ENCODE measurements at places on chromosomes 7 and 10.

- no peak for DNase-seq
Observed at GRCh38 chr7:33702514-33703054, 202.8 kb upstream of the BMPER start.

DNA sequence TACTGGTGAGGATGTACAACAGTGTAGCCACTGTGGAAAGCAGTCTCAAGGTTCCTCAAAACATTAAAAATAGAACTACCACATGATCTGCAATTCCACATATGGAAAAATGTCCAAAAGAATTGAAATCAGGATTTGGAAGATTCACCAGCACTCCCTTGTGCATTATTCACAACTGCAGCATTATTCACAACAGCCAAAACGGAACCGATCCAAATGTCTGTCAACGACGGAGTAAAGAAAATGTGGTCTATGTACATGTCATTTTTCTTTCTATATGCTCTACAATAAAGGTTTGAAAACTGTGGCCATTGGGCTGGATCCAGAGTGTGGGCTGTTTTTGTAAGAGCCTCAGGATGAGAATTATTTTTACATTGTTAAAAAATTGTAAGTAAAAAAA, 1206.1 kb upstream of the CELF2 start:
- DNase-seq, result no peak

DNA sequence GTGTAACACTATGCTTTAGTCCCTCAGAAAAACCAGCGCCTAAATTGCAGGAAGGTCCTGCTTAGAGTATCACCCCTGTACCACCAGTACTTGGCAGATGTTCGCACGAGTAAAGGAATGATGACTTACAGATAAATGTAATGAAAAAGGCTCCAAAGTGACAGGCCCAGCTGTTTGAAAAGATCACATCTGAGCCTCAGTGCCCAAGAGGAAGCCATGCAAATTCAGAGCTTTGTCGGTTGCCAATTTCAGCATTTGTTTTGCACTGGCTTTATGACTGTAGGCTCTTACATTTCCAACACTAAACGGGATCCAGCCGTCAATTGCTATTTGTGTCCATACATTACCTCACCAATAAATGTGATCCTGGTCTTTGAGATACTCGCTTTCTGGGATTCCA, 60.6 kb upstream of the GAD2 start:
- no peak for DNase-seq

DNA sequence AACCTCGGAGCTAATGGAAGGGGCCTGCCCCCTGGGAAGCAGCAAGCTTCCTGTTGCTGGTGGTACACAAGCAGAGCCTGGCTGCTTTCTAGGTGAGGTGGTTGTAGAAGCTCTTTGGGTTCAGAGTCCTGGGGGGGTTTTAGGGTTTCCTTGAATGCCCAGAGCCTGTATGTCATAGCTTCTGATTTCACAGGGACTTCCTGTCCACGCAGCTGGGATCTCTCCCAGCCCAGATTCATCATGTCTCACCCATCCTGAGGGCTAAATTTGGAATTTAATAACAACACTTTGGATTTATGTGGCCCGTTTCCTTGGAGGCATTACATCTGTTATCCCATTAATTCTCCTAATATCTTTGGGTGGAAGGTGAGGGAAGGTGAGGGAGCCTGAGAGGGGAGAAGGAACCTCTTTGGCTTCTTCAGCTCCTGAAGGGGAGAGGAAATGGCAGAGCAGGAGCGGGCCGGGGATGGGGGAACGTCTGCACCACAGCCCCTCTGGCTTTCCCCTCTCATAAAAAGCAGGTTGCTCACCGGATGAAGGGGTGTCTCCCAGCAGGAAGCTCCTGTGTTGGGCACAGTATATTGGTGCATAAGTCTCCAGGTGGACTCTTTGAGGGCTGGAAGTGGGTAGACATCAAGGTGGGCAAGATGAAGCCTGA, 19.7 kb downstream of the RPS24 start:
- peak; percentile 41 for DNase-seq

DNA sequence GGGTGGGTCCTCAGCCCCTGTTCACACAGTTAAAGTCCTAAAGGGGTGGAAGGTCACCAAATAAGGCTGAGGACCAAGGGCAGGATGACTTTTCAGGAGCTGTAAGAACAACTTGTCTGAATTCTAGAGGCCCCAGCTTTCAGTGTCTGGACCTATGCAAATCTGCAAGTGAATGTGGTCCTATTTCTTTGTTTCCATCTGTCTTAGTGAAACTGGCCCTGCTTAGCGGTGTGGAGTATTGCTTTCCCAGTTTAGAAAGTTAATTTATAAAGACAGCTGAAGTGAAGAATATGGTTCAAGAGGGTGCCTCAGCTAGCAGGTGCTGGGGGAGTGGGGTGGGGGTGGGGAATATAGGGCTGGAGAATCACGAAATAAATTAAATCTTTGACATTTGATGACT, 40.1 kb downstream of the HHEX start:
- no peak for DNase-seq

- DNase-seq, result no peak
Observed at GRCh38 chr10:48594371-48594770, 10.5 kb downstream of the ARHGAP22 start.

- no peak for DNase-seq
Observed at GRCh38 chr7:23418046-23418445, 52.2 kb downstream of the IGF2BP3 start.

DNA sequence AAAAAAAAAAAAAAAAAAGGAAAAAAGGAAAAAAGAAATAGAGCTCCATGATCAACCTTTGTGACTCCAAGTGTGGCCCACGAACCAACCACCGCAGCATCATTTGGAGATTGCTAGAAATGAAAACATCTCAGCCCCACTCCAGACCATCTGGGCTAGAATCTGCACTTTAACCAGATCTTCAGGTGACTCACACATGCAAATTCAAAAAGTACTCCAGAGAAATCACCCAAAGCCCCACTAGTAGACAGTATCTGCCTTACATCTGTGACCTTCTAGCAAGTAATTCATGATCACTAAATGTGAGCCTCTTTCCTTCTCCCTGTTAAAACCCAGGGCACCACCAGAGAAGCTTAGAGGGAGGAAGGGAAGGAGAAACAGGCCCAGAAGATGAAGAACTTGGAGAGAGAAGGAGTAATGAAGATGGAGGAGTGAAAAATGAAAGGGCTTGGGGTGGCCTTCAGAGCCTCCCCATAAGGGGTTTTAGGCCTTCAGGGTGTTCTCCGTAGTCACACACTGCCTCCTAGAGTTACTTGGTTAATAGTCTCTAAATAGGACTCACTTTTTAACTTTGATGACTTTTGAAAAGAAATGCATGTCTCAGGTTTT, 94.0 kb downstream of the SLC37A3 start:
- DNase-seq, result no peak

GRCh38 chr7:155555116-155555695, 8.8 kb upstream of the CNPY1 start:
- DNase-seq, result no peak

GRCh38 chr7:16114633-16115032, 306.7 kb downstream of the CRPPA start:
- DNase-seq, result no peak

DNA sequence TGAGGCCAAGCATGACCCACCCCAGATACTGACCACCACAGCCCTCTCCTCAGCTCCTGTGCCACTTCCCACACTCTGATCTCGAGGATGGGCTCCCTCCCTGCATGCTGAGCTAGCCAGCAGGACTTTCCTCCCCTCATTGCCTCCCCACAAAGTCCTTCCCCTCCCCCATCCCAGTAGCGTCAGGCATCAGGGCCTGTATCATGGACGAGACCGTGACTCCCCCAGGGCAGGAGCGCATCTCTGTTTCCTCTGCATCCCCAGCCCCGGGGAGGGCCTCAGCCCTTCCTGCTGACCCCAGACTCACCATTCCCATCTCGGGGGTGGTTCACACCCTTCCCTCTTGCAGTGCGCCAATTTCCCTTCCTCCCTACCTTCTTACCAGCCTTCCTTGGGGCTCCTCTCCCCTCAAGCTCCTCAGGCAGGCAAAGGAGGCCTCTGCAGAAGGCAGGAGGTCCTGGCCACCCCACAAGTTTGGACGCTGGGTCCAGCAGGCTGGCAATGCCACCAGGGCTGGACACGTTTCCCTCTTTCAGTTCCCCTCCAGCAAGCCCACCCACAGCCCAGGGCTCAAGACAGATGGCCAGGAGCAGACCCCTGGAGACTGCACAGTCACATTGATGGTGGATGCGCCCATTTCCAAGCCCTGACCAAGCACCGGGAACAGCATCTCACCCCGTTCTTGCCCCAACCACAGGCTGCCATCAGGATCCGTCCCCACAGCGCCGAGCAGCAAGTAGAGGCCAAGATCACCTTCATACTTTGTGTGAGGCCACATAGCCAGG, 36.5 kb downstream of the GRID1 start:
- DNase-seq, result no peak

- no peak for DNase-seq
Observed at GRCh38 chr7:158584407-158584806, 3.2 kb downstream of the PTPRN2 start.

DNA sequence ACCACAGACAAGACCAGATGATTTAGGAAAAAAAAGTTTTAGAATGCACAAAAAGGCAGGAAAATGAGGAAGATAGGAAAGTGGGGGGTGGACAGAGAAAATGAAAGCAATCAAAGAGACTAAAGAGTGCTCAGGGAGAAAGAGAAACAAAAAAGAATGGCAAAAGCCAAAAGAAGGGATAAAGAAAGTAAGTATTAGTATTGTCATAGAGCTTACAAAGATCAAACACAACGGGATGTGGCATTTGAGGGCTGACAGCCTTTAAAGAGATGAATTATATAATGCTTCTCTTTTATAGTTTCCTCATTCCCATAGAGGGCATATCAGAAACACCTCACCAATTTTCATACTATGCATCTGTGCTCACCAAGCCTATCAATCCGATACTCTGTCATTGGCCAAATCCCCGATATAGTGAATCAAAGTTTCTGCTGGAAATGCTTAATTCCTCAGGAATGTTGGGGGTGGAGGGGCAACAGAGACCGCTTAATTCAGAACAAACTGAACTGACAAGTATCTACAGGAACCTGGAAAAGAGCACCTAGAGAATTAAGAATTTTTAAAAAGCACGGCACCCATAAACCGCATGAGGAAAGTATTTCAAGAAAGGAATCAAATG, 2.7 kb downstream of the COG5 start:
- DNase-seq, result no peak

DNA sequence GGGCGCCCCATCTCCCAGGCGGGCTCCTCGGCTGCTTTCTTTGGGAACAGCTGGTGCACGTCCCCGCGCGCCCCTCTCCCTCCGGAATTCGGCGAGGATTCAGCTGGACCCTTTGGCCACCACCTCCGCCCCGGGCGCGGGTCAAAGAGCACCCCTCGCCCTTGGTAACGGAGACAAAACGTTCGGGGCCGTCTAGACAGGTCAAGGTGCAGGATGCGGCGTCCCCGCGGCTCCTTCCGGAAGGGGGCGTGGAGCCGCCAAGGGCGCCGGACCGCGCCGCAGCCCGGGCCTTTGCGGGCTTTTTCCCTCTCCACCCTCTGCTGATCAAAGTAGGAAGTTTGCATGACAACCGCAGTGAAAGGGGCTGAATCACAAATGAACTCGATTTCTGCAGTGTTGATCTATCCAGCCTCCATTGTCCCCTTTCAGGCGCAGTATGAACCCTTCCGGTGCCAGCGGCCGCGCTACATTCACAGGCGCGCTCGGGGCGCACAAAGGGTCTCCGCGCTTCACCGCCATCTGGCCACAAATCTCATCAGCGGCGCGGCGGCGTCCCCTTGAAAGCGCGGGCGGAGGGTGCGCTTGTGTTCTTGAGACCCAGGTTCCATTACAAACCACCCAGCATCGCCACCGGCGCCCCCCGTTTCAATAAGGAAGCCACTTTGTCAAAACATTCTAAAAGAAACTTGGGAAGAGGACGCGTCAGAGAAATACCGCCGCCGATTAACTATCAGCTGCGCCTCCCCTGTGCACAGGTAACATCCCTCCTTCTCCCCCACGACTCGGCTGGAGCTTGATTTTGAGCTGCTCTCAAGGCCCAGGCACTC, 36.4 kb downstream of the CNPY1 start:
- DNase-seq, result no peak

Measured in right renal cortex interstitium (tissue), 3 donors.